ENCODE measurements at places on chromosomes 2 and 18.

DNA sequence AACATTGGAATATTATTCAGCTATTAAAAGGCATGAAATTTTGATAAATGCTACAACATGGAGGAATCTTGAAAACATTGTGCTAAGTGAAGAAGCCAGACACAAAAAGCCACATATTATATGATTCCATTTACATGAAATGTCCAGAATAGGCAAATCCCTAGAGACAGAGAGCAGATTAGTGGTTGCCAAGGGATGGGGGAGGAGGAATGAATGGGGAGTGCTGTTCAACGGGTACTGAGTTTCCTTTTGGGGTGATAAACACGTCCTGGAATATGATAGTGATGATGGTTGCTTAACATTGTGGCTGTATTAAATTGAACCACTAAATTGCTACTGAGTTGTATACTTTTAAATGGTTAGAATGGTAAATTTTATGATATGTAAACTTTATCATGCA is 8.9 kb upstream of the TWSG1 start:
- no peaks in the 10 kb centered on the region for H3K4me1 ChIP-seq
- no peak overlapping the region for H3K27ac ChIP-seq
- DNase-seq = no peak
- no peak overlapping the region for H3K4me3 ChIP-seq
- no peaks in the 10 kb centered on the region for H3K27me3 ChIP-seq

DNA sequence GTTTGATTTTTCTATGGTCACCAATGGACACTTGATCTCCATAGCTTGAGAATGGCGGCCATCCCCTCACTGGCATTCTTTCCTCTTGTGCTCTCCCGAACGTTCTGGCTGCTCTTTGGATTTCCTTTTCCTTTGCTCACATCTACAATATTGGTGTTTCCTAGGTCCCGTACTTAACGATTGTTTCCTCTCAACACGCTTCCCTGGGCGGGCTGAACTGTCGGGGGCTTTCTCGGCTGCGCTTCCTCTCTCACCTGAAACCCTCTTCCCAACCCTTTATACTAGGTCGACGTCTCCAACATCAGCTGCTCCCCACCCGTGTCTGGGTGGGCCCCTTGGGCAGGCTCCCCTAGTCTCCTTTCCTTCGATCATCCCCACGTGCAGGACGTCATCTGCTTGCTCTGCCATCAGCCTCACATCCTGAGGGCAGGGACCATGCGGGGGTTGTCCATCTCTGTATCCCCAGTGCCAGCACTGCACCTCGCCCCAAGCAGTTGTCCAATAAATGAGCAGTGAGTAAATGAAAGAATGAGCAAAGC is 634 bp upstream of the DIS3L2 start:
- H3K36me3 ChIP-seq = no peaks in the 10 kb centered on the region
- no peaks in the 10 kb centered on the region for H3K27me3 ChIP-seq

GRCh38 chr2:242024751-242025355 is 155.3 kb downstream of the RTP5 start:
- no peaks in the 10 kb centered on the region for H3K36me3 ChIP-seq
- no peak overlapping the region for H3K4me3 ChIP-seq
- H3K27ac ChIP-seq = no peak overlapping the region
- no peak for DNase-seq
- no peaks in the 10 kb centered on the region for H3K4me1 ChIP-seq

DNA sequence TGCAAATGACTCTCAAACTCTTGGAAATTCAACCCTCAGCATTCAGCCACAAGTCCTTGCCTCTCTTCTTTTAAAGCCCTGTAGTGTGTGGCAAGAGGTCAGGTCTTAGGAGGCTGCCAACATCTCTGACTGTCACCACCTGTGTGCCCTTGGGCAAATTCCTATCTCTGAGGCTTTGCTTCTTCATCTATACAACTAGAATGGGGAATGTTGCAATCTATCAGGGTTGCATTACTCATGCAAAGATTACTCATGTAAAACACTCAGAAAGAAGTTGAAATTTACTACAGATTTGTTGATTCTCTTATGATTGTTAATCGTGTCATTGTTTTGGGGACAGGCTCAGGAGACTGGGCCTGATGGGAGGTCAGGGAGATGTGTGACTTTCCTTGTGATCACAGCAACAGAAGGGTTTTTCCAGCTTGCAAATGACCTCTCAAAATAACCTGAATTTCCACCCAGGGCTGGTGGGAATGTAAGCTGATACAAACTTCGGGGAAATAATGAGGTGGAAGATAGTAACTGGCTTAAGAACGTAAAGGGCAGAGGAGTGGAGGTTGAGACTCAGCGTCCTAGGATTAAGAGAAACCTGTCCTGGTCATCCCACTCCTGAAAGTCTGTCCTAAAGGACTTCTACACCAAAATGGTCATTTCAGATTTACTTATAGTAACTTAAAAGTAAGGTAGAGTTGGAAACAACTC is 32.1 kb upstream of the SIGLEC15 start:
- H3K27me3 ChIP-seq = peaks cover 70% of the 10 kb centered on the region
- H3K27ac ChIP-seq = no peak overlapping the region
- no peaks in the 10 kb centered on the region for H3K36me3 ChIP-seq

DNA sequence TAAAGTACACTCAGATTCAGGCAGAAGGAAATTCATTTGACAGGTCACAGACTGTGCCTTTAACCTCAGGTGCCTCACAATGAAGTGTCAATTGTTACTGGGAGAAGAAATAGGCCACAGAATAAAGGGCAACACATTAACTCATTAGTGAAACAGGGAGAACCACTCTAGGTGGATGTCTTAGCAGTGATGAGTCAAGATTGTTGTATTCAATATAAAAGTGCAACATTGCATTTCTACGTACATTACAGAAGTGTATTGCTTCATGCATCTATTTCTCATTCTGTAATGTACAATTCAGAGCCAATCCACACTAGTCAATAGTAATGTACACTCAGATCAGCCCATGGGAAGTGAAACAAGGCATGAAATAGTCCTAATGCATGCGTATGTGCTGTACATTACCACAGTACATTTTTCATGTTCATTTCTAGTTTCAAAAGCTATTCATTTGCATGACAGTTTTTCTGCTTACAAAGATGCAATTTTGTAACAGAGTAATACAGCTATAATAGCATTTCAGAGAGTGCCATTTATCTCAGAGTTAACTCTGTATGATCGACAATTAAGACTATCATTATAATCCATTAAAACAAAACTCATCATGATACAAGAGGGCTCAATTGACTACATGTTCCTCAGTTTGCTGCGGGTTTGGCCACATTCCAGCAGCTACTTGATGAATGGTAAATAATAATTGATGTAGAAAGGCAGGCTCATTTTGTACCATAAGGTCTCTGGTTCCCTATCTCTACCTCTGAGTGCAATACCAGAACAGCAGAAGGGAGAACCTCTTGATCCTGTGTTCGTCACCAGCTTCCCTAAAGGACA is 12.2 kb upstream of the ARL5A start:
- H3K27ac ChIP-seq = peak overlapping the region; percentile 45
- H3K36me3 ChIP-seq = no peaks in the 10 kb centered on the region
- H3K4me1 ChIP-seq = peaks cover 17% of the 10 kb centered on the region
- no peaks in the 10 kb centered on the region for H3K27me3 ChIP-seq

- no peak overlapping the region for H3K4me3 ChIP-seq
- peaks cover 4% of the 10 kb centered on the region for H3K4me1 ChIP-seq
- H3K27me3 ChIP-seq = no peaks in the 10 kb centered on the region
- DNase-seq = no peak
- no peak overlapping the region for H3K27ac ChIP-seq
- H3K36me3 ChIP-seq = no peaks in the 10 kb centered on the region
These were observed 60.3 kb upstream of the GPR45 start for GRCh38 chr2:105181282-105181681.

DNA sequence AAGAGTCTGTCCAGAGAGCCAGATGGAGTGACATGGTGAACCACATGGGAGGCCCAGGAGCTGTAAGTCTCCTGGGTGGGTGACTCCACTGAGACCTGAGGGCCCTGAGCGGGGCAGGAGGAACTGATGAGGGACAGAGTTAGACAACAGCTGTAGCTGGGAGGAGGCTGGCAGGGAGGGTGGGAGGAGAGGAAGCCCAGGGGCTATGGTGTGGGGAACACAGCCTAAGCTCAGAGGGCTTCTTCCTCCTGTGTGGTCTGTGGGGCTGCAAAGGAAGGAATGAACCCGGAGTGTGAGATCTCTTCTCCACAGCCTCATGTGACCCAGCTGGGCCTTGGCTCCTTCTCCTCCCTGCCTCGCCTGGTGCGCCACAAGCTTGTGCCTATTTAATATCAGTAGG is 395.6 kb upstream of the HS6ST1 start:
- H3K36me3 ChIP-seq = no peaks in the 10 kb centered on the region
- no peak overlapping the region for H3K4me3 ChIP-seq
- no peaks in the 10 kb centered on the region for H3K4me1 ChIP-seq
- no peak overlapping the region for H3K27ac ChIP-seq

DNA sequence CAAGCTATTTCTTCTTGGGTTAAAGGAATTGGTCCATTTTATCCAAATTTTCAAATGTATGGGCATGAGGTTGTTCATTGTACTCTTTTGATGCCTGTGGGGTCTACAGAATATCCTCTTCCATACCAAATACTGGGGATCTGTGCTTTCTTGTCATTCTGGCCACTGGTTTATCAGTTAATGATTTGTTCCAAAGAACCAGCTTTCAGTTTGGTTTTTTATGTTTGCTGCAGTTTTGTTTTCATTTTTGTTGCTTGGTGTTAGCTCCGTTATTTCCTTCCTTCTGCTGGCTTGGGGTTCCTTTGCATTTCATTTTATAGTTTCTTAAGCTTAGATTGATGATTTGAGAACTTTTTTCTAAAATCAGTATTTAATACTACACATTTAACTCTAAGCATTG is 45.5 kb downstream of the SLC66A2 start:
- H3K27ac ChIP-seq = no peak overlapping the region
- no peaks in the 10 kb centered on the region for H3K27me3 ChIP-seq
- peaks cover 21% of the 10 kb centered on the region for H3K4me1 ChIP-seq
- H3K4me3 ChIP-seq = no peak overlapping the region

DNA sequence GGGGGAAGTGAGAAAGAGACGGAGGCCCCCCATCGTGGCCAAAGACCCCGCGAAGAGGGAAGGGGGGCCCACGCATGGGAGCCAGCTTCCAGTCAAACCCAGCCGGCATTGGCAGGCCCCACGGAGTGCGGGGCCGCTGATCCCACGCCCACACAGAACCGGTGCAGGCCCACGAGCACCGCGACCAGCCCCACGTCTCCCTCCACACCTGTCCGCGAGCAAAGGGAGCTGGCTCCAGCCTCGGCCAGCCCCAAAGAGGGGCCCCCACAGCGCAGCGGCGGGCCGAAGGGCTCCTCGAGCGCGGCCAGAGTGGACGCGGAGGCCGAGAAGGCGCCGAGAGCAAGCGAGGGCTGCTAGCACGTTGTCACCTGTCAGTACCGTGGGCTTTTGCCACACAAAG is 125.0 kb upstream of the TWIST2 start:
- no peak overlapping the region for H3K27ac ChIP-seq
- peaks cover 23% of the 10 kb centered on the region for H3K4me1 ChIP-seq
- DNase-seq = no peak
- H3K27me3 ChIP-seq = no peaks in the 10 kb centered on the region
- no peaks in the 10 kb centered on the region for H3K36me3 ChIP-seq
- H3K4me3 ChIP-seq = no peak overlapping the region

DNA sequence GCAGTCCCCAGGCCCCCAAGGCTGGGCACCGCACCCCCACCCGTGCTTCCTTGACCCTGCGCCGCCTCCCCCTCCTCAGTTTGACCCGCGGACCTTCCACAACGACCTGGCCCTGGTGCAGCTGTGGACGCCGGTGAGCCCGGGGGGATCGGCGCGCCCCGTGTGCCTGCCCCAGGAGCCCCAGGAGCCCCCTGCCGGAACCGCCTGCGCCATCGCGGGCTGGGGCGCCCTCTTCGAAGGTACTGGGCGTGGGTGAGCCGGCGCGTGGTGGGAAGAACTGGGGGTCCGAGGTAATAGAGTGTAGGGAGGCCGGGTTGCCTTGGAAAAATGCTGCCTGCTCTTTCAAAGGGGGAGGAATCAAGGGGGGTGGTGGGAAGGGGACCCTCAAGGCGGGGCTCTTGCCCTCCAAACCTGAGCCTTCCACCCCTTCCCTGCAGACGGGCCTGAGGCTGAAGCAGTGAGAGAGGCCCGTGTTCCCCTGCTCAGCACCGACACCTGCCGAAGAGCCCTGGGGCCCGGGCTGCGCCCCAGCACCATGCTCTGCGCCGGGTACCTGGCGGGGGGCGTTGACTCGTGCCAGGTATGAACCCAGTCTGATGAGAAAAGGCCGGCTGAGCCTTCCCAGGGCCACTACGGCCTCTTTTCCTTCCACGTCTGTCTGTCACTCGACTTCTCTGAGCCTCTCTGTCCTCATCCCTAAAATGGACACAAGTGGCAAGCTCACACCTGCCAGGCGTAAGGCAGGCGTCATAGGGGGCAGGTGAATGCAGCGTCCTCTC is 2.6 kb downstream of the PRSS56 start:
- H3K27ac ChIP-seq = no peak overlapping the region
- peak overlapping the region; percentile 19 for H3K4me3 ChIP-seq
- H3K36me3 ChIP-seq = no peaks in the 10 kb centered on the region
- peaks cover 17% of the 10 kb centered on the region for H3K4me1 ChIP-seq
- peaks cover 21% of the 10 kb centered on the region for H3K27me3 ChIP-seq

DNA sequence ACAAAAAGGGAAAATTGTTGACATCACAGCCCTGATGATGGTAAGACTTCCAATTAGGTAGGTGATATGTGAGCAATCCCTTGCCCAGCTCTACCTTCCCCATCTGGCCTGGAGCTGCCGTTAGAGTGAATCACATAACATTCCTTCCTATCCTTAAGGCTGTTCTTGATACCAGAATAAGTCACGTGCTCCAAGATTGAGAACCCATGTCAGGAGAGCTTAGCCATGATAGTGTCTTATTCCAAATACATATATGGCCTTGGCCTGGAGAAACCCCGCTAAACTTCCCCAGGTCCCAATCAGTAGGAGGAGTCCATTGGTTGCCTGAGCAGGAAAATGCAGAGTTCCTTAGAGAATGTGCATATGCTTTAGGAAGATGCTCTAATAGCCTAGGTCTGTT is 70.0 kb upstream of the ACVR2A start:
- H3K27ac ChIP-seq = no peak overlapping the region
- no peaks in the 10 kb centered on the region for H3K27me3 ChIP-seq
- H3K4me3 ChIP-seq = no peak overlapping the region
- no peaks in the 10 kb centered on the region for H3K4me1 ChIP-seq

DNA sequence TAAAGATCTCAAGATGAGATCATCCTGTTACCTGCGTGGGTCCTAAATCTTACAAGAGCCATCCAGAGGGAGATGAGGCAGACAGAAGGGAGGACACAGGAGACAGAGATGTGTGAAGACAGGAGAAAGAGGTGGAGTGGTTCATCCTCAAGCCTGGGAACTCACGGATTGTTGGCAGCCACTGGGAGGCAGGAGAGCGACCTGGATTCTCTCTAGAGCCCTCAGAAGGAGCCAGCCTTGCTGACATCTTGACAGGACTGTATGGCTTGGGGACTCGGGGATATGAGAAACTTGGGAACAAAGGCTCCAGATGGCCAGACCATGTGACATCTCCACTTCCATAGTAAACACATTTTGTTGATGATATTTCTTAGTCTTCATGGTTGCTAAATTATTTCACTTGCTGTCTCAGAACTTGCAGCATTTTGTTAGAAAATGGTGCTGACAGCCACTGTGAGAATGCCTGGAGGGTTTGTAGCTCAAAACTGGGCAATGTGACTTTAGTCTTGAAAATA is 57.8 kb upstream of the MC2R start:
- H3K27ac ChIP-seq = no peak overlapping the region
- H3K4me1 ChIP-seq = no peaks in the 10 kb centered on the region
- H3K27me3 ChIP-seq = no peaks in the 10 kb centered on the region
- no peaks in the 10 kb centered on the region for H3K36me3 ChIP-seq
- no peak for DNase-seq
